NCI-H446 (cell line): ENCODE measurements at places on chromosomes 2 and 18.
A peak's percentile ranks its signal among the peaks of the same experiment; 100 is the strongest.

GRCh38 chr2:234292205-234292961 lies 204.5 kb downstream of the ARL4C start:
- DNase-seq: no peak

DNA sequence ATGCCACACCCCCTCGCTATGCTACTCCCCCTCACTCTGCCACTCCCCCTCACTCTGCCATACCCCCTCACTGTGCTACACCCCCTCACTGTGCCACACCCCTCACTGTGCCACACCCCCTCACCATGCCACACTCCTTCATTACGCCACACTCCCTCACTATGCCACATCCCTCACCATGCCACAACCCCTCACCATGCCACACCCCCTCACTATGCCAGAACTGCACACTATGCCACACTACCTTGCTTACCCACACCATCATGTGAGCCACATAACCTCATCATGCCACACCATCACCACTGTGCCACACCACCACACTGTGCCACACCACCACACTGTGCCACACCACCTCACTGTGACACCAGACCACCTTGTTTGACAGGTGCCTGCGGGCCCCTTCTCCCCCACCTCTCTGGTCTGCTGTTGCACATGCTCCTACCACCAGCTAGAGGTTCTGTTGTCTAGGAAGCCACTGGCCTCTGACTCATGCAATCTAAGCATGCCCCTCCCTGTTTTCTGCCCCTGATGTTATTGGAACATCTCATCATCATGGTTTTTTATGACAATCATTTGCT lies 22.0 kb downstream of the MARCHF4 start:
- no peak for DNase-seq

DNA sequence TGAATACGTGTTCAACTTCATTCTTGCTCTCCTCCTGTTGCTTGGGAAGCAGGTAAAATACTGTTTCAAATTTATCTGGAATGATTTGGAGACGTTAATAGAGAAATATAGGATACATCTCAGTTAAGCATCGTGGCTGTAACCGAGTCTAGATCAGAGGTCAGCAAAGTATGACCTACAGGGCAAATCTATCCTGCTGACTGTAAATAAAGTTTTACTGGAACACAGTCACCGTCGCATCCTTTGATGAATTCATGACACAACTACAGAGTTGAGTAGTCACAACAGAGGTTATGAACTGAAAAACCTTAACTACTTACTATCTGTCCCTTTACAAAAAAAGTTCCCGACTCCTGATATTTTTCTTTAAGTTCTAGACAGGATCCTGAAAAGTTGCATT lies 86.6 kb downstream of the SP100 start:
- DNase-seq: no peak

DNA sequence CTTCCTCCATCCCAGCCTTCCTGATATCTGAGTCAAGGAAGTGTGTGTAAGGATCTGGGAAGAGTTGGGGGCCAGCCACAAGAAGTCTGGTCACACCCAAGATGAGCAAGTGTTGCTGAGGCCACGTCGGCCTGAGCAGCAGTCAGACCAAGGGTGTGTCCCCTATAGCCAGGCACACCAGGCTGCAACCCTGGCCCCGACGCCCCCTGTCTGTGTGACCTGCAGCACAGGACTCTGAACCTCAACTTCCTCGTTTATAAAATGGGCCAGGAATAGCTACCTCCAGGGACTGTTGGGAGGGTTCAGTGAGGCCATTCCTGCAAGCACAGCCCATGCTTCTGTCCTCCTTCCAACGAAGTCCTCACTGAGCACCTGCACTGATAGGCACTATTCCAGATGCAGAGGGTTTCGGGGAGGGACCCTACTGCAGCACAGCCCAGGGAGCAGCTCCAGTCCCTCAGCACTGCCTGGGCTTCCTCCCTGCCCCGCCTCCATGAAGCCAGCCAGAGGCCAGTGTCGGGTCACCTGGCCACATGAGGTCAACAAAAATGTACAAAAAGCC lies 13.3 kb downstream of the LIMS2 start:
- DNase-seq: no peak

GRCh38 chr2:120520929-120521912 lies 175.3 kb downstream of the INHBB start:
- peak; percentile 14 for DNase-seq

GRCh38 chr2:113974727-113975126 lies 84.8 kb downstream of the ACTR3 start:
- peak; percentile 28 for DNase-seq

- DNase-seq: no peak
Measured at GRCh38 chr2:182891611-182892010, 25.2 kb upstream of the FRZB start.

DNA sequence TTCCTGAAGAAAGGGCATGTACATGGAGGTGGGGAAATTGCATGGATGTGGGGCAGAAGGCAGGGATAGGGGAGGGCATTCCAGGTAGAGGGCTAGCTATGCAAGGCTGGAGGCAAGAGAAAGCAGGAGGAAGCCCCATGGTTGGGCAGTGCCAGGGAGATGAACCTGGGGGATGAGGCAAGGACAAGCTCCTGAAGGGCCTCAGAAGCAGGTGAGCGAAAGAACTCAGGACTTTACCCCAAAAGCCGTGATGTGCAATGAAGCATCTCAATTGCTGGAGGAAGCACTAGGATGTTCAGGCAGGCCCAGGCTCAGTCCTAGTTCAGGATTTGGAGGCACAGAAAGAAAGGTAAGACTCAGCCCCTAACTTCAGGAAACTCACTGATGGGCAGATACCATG lies 117.0 kb upstream of the EPAS1 start:
- DNase-seq: no peak

GRCh38 chr2:15780234-15780633 lies 160.1 kb upstream of the MYCN start:
- DNase-seq: no peak

DNA sequence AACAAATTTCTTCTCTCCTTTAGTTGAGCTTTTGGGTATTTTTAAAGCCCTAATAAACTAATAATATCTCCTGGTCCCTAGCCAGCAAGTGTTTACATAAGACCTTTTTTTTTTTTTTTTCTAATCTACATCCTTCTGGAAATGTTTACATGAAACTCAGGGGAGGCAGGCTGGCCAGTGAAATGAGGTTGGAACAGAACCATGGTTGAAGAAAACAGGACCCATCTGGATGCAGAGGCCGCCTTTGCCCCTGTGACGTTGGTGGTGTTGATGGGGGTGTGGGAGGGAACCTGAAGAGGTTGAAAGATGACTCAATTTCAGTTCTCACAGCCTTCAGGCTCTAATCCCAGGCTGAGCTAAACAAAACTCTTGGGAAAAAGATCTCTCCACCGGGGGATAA lies 118.5 kb downstream of the NRP2 start:
- peak; percentile 35 for DNase-seq

GRCh38 chr18:26422472-26423162 lies 125.7 kb downstream of the KCTD1 start:
- DNase-seq: no peak

GRCh38 chr2:100411841-100412292 lies 5.6 kb downstream of the CHST10 start:
- no peak for DNase-seq
